RWPE2 (cell line): ENCODE measurements at places on chromosomes 2 and 18.

- DNase-seq, result no peak
These were observed 312.2 kb upstream of the MGAT5 start for GRCh38 chr2:133941666-133942065.

- DNase-seq, result no peak
These were observed 74.9 kb downstream of the ANTXR1 start for GRCh38 chr2:69087912-69088240.

DNA sequence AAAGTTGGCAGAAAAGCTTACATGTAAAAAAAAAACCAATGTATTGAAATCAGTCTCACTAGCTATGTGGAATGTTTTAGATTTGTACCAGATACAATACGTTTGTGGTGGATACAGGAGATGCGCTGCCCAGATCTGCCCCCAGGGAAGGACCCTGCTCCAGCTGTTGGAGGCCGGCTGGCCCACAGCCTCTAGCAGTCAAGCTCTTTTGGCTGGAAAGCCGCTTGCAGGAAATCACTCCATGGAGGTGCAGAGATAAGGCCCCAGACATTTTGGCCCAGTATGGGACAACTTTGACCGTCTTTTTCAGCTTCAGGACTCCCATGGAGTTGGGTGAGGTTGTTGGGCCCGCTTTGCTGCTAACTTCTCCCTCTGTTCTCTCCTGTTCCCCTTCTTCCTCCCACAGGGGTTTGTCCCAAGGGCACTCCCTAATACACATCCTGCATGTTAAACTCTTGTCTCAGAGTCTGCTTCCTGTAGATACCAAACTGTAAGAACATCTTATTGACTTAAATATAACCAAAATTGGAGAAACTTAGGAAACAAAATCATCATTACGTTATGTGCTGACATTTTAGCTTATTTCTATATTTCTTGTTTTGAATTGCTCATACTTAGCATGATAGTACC is 1.7 kb upstream of the QPCT start:
- DNase-seq, result no peak

DNA sequence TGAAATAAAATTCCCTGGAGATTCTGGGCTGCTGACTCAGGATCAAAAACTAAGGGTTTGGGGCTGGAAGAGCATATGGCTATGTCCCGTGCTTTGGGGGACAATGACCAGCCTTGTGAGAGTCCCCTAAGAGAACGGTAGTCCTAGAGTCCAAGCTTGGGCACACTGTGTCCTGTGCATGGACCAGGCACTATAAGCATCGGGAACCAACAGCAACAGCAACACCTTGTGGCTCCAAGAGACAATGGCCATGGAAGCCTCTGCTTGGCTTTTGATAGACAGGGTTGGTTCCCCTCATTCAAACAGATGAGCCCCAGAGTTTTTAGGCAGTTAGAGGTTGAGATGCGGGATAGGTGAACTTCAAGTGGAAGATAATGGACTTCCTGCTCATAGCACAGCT is 294.4 kb upstream of the CHAC2 start:
- DNase-seq, result no peak

DNA sequence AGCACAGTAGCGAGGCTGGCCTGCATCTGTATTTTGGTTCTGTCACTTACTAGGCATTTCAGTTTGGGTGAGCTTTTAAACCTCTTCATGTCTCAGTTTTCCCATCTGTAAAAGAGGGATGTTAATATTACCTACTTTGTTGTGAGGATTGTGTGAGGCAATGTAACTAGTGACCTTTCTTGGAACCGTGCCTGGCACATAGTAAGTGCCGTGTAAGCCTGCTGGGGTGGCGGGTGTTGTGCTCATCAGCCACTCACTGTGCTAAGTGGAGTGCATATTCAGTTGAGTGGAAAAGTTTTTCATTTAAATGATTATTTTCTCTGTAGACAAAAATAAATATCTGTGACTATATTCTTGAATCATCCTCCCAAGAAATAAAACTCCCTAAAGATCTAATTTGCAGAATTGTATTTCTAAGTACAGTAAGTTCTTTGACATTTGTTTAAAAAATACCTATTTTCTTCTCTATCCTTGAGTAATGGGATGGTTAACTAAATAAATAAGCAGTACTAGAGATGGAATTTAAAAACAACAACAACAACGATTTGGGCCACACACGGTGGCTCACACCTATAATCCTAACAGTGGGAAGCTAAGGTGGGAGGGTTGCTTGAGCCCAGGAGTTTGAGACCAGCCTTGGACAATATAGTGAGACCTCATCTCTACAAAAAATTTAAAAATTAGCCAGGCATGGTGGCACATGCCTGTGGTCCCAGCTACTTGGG is 56.7 kb downstream of the MALT1 start:
- no peak for DNase-seq

DNA sequence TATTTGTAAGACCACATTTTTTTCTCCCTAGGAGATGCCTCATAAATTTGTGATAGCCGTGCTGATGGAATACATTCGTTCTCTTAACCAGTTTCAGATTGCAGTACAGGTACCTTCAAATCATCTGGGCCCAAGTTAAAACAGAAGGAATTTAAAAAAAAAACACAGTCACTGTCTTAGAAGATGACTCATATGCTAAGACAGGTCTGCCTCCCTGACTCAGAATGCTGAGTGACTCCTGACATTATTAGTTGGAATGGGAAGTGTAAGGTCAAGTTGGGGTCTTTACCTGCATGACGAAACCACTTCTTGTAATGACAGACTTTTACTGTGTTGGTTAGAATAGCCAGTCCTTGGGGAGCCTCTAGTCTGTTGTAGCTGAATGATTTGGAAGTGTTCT is 26.3 kb downstream of the RMC1 start:
- no peak for DNase-seq

GRCh38 chr18:48100651-48101165 is 170.2 kb upstream of the SMAD2 start:
- DNase-seq, result peak; percentile 26

DNA sequence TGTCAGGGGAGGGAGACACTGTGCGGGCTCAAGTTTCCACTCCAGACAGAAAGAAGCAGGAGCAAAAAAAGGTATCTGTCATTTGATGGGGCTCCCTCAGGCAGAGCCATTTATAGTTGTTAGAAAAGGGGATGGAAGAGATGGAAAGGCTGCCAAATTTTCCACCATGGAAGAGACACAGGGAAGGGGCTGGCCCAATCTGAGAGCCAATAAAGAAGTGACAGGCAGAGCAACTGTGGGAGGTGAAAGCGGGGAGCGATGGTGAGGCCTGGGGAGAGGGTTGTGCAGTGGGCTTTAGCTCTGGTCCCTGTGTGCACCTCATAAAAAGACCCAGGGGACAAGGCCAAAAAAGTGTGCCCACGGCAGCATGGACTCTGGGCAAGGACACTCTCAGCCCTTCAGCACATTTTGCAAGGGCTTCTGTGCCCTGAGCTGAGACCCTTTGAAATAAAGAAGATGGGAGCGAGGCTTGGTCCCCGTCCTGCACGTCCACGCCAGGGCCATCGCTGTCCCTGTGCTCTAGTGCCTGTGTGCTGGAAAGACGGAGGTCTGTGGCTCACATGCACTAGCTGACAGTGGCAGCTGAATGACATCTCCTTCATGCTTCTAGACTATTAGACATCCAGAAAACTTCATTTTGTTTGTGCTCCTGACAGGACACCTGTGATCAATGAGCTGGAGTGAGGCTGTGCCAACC is 456.7 kb upstream of the HS6ST1 start:
- DNase-seq, result no peak

- DNase-seq, result no peak
These were observed 74.5 kb downstream of the MRPS9 start for GRCh38 chr2:105112345-105112744.

- no peak for DNase-seq
These were observed 97.6 kb downstream of the UXS1 start for GRCh38 chr2:106096299-106097037.

- no peak for DNase-seq
These were observed 13.4 kb downstream of the MYO3B start for GRCh38 chr2:170191166-170191866.

DNA sequence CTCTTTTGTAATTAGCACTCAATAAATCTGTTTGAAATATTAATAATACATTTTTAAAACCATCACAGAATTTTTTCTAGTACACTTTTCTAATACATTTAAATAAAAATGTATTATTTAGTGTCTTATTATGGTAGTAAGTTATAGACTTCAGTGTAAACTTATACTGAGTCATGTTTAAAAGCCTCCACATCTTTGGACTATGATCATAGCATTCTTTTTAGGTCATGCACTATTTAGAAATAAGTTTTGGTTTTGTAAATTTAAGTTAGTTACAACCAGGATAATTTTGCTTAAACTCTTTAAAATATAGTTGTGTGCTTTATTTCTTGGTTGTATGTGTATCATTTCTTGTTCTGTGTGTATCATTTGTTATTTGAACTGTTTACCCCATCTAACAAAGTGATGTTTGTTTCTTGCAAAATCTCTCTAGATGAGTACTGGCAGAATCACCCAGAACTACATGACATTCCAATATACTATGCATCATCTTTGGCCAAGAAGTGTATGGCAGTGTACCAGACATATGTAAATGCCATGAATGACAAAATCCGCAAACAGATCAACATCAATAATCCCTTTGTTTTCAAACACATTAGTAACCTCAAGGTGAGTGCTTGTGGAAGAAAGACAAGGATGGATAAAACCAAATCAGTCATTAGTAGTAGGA is 16.7 kb downstream of the CPSF3 start:
- no peak for DNase-seq

- no peak for DNase-seq
These were observed 39.7 kb upstream of the LYPD6 start for GRCh38 chr2:149290662-149291061.

DNA sequence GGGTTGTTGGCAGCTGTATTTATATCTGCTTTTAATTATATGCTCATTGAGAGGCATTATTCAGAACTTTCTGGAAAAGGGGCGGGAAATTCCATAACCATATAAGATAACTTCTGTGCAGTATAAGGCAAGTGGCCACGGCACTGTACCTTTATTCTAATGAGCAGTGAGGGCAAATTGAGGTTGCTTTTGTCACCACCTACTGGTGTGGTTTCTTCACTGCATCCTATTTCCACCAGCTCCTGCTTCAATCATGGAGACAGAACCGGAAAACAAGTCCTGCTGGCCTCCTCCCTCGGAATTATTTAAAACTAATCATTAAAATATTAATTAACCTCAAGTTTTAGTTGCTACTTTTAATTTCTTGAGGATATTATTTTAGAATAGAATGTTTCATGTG is 759.4 kb downstream of the CBLN2 start:
- no peak for DNase-seq

GRCh38 chr18:75984853-75985252 is 510.2 kb downstream of the ZNF516 start:
- DNase-seq, result no peak

DNA sequence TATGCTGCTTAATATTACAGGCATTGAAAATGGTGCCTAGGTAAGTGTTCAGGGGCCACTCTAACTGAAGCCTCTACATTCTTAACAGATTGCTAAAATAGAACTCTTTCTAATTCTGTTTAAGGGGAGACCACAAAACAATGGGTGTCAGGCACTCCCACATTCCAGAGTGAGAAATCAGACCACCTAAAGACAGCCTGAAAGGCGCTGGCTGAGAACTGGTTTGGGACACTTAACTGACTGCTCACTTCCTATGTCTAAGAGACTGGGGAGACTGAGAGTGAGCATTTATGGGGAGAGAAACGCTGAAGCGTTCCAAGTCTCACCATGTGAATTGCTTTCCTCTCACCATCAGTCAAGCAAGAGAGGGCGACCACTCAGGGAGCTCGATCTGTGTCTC is 108.8 kb upstream of the ITGB6 start:
- DNase-seq, result peak; percentile 73

GRCh38 chr2:173254659-173255058 is 100.0 kb upstream of the CDCA7 start:
- DNase-seq, result no peak

GRCh38 chr18:77015169-77015568 is 117.4 kb downstream of the MBP start:
- no peak for DNase-seq
